ENCODE measurements at places on chromosomes 3 and 15. TPM values are rescaled to one million over a fixed set of nuclear protein-coding genes. Genes with fewer than 3 reads are reported as not detected.
A peak's percentile ranks its signal among the peaks of the same experiment; 100 is the strongest.

DNA sequence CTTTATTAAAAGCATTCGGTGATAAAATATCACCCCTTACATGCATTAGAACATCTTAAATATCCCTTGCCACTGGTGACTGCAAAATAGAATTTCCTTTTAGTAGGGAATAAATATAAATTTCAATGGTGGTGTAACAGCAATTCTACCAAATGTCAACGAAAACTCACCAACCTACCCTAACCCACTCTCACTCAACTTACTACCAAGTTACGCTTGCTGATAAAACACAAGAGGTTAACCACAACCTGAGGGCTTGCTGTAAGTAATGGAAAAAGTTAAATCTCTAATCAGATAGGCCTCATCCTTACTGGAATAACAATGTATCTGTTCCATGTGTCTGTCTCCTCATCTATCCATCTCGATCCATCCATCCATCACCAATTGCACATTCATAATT is 274.7 kb downstream of the FOXP1 start:
- no peak for DNase-seq

GRCh38 chr3:168141405-168141998 is 45.8 kb upstream of the GOLIM4 start:
- no peak for DNase-seq

- peak; percentile 53 for DNase-seq
Observed at GRCh38 chr3:20747741-20748140, 561.7 kb upstream of the SGO1 start.

Gene EPHA3
- under 0.01 TPM for total RNA-seq

DNA sequence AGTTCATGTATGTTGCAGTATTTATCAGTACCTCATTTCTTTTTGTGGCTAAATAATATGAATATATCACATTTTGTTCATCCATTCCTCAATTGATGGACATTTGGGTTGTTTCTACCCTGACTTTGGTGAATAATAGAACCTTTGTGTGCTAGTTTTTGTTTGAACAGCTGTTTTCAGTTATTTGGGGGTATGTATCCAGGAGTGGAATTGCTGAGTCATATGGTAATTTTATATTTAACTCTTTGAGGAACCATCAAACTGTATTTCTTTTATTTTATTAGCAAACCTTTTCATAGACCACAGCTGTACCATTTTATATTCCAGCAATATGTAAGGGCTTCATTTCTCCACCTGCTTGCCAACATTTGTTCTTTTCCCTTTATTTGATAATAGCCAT is 38.4 kb upstream of the RBM5 start:
- DNase-seq, result peak; percentile 53

GRCh38 chr3:42387802-42388651 is 22.4 kb downstream of the LYZL4 start:
- no peak for DNase-seq

DNA sequence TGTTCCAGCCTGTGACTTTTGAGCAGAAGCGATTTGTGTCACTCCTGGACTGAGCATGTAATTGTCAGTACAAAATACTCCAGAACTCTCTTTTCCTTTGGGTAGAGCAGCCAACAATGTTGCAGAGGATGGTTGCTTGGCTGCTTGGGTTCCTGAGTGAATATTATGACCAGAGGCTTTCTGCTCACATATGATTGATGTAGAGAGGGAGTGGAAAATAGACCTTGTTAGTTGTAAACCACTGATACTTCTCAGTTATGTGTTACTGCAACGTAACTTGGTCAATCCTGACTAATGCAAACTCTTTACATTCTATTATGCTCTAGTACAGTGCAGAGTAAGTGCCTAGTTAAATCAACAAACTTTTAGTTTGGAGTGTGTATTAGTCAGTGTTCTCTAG is 322.6 kb upstream of the KCNH8 start:
- DNase-seq, result no peak

DNA sequence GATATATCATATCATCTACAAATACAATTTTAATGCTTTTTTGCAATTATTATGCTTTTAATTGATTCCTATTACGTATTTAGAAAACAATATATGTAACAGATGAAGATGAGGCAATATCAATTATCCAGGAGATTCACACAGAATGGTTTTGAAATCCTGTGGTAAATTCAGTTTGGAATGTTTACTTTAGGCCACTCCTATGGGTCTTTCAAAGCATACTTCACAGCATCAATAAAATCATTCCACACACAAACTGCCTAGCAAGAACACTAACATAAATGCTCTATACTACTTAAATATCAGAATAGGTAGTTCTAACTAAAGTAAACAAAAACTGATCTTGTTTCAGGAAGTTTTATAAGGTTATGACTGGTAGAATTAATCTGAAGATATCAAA is 90.5 kb downstream of the FAM227B start:
- peak; percentile 78 for DNase-seq

- no peak for DNase-seq
Observed at GRCh38 chr3:18237251-18238005, 187.7 kb downstream of the SATB1 start.

Gene MGA
- 27.7 TPM for total RNA-seq

Gene CPLX3
- total RNA-seq, result not detected
